ENCODE measurements at places on chromosomes 2 and 18. TPM values are rescaled to one million over a fixed set of nuclear protein-coding genes. Genes with fewer than 3 reads are reported as not detected.

Gene CRYBA2
- not detected for polyA plus RNA-seq

Gene GAL3ST2
- polyA plus RNA-seq, result 0.20 TPM

Gene OSR1
- polyA plus RNA-seq, result 15.8 TPM

Gene SALL3
- not detected for polyA plus RNA-seq

Gene SERPINB13
- polyA plus RNA-seq, result not detected

Gene FSHR
- polyA plus RNA-seq, result 0.43 TPM

Gene LRP2
- 0.01 TPM for polyA plus RNA-seq

GRCh38 chr2:658426-658825 lies 18.8 kb downstream of the TMEM18 start:
- no peak for DNase-seq

DNA sequence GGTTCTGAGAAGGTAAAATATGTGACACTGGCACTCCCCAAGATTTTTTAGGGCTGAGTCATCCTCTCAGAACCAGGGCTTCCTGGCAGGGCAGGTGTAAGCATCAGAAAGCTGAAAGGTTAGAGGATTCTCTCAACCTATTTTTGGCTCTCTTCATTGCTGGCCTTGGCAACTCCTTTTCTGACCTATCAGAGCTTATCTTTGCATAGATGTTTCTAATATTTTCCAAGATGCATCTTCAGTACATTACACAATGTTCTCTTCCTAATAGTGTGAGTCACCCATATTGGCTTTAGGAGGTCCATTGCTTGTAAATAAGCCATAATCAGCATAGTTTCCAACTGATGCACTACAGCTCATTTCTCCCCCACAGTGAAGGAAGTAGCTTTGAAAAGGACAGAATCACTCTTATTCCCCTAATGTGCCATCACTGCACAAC lies 2008.4 kb upstream of the PIK3C3 start:
- peak; percentile 6 for DNase-seq

- no peak for DNase-seq
Measured at GRCh38 chr2:82837588-82838304, 1621.3 kb downstream of the SUCLG1 start.

GRCh38 chr18:47383729-47384128 lies 132.3 kb upstream of the SKOR2 start:
- no peak for DNase-seq

DNA sequence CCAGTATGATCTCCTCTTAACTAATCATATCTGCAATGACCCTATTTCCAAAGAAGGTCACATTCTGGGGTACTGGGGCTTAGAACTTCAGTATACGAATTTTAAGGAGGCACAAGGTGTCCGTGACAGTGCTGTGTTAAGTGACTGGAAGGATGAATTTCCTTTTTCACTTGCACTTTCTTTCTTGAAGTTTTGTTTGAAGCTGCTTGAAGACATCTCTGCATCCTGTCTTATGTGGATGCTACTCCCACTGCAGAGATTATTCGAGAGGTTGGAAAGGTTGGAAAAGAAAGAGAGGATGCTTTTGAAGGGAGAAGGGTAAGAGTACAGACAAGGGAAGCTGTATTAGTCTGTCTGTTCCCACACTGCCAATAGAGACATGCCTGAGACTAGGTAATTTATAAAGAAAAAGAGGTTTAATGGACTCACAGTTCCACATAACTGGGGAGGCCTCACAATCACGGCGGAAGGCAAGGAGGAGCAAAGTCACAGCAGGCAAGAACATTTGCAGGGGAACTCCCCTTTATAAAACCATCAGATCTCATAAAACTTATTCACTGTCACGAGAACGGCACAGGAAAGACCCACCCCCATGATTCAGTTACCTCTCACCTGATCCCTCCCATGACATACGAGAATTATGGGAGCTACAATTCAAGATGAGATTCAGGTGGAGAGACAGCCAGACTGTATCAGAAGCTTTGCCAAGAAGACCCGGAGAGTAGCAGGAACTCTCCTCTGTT lies 3.6 kb upstream of the RNF144A start:
- DNase-seq, result no peak

- no peak for DNase-seq
Measured at GRCh38 chr2:42096869-42097591, 49.2 kb downstream of the PKDCC start.

GRCh38 chr2:163121483-163121882 lies 282.9 kb upstream of the KCNH7 start:
- DNase-seq, result no peak

GRCh38 chr2:233221378-233222063 lies 30.0 kb upstream of the ATG16L1 start:
- DNase-seq, result no peak

DNA sequence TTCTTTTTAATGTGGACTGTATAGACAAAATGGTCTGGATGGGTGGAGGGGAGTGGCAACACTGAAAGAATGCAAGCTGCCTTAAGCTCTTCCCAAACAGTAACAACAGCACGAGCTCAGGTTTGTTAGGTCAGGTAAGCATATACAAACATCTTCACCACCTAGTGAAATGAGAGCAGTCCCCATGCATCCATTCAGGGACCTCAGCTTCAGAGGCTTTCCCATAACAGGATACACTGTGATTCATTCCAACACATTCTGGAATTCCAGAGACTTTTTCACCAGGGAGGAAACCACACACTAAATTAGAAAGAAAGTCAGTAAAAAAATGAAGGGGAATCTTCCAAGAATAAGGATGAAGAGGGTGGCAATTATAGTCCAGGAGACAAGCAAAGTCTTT lies 50.4 kb upstream of the BZW1 start:
- DNase-seq, result no peak

DNA sequence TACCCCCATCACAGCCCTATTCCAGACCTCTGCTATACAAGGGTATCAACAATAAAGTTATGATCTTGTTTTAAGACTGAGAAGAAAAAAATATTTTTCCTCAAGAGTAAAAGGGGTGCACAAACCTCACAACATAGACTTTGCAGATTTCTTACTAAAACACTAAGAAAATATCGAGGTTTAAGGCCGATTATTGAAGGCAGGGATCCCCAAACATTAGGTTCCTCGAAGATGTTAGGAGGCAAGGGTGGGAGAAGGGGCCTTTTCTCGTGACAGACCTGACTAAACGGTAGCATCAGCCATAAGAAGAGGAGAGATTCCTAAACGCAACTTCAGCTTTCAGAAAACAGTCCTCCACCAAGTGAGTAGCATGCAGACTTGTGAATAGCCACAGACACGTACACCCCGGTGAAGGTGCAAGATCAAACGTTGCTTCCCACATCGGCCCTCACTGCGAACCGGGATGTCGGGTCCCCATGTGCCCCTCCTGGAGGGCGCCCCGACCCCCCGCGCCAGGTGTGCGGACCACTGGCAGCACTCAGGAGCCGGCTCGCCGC lies 678 bp downstream of the PIAS2 start:
- no peak for DNase-seq

All from forelimb muscle (tissue), 1 donor.